Kidney (tissue), 22 donors: ENCODE measurements at places on chromosomes 16 and 17. TPM values are rescaled to one million over a fixed set of nuclear protein-coding genes. Genes with fewer than 3 reads are reported as not detected.

Gene MLKL
- total RNA-seq, result 19.4 TPM

Gene MGAT5B
- 2.3 TPM for total RNA-seq

Gene GUCY2D
- 0.19 TPM for total RNA-seq

Gene ACSM5
- total RNA-seq, result 8.6 TPM

Gene KIF2B
- not detected for total RNA-seq

Gene HOXB8
- 48.7 TPM for total RNA-seq

GRCh38 chr17:10067446-10068143, 130.8 kb downstream of the GAS7 start:
- no peaks in the 10 kb centered on the region for H3K36me3 ChIP-seq
- H3K4me1 ChIP-seq, result no peaks in the 10 kb centered on the region
- no peak overlapping the region for H3K4me3 ChIP-seq
- no peak for DNase-seq
- H3K27me3 ChIP-seq, result no peaks in the 10 kb centered on the region

- no peak overlapping the region for H3K27ac ChIP-seq
- no peak overlapping the region for H3K4me3 ChIP-seq
- peak; percentile 29 for DNase-seq
- peaks cover 15% of the 10 kb centered on the region for H3K4me1 ChIP-seq
Measured at GRCh38 chr17:27613433-27613832, 17.6 kb upstream of the LGALS9 start.

DNA sequence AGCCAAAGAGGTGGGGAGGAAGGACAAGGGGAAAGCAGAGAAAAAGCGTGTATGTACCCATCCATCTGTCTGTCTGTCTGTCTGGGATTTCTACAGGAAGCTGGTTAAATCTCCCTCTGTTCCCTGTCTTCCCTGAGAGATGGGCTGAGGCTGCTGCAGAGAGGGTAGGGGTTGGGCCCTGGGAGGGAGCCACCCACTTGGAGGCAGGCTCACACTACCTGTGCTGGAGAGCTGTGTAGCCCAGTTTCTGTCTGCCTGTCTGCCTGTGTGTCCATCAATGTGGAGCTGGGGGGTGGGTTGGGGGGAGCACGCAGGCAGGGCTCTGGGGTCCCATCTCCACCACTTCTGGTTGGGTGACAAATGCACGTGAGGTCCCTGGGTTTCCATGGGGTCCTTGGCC, 18.6 kb upstream of the C17orf113 start:
- DNase-seq, result no peak
- H3K27ac ChIP-seq, result no peak overlapping the region
- H3K4me1 ChIP-seq, result no peaks in the 10 kb centered on the region
- H3K27me3 ChIP-seq, result no peaks in the 10 kb centered on the region
- no peaks in the 10 kb centered on the region for H3K36me3 ChIP-seq

DNA sequence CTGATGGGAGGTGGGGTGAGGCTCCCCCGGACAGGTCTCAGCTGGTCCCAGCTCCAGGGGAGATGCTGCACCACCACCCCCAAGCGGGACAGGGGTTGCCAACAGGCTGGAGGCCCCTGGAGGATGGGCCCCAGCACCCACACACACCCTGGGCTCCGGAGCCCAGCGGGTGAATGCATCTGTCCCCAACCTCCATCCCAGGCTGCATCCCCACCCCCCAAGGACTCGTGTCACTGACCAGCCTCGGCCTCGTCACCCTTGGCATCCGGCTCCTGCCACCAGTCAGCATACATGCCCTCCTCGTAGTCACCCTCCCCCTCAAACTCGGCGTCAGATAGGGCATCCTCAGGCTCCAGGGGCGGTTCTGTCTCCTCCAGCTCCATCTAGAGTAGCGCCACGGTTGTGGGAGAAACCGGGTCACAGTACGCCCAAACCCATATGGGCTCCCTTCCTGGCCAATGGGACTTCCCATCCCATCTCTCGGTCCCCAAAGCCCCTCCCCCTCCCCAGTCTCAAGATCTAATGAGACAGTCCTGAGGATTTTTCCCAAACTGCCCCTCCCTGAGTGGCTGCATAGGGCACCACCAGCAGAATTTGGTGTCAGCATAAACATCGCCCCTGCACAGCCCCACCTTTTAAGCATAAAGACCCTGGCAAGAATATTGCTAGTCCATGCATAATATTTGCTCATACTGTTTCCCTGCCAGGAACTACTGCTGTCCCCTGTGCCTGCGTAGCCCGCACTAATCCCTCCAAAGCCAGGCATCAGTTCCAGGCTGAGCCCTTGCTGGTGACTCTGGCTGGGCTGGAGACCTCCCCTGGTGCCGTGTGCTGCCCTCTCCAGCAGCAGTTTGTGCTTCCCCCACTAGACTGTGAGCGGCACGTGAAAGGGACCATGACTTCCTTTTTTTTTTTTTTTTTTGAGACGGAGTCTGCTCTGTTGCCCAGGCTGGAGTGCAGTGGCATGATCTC, 8.4 kb downstream of the P3H4 start:
- no peaks in the 10 kb centered on the region for H3K27me3 ChIP-seq
- no peaks in the 10 kb centered on the region for H3K4me1 ChIP-seq

- H3K27ac ChIP-seq, result no peak overlapping the region
- no peak for DNase-seq
- H3K4me3 ChIP-seq, result peak overlapping the region; percentile 59
- no peaks in the 10 kb centered on the region for H3K4me1 ChIP-seq
- H3K36me3 ChIP-seq, result peaks cover 2% of the 10 kb centered on the region
- no peaks in the 10 kb centered on the region for H3K27me3 ChIP-seq
Measured at GRCh38 chr17:42982266-42982665, 1.9 kb downstream of the RUNDC1 start.

GRCh38 chr16:19116711-19117449, 3.1 kb downstream of the ITPRIPL2 start:
- no peaks in the 10 kb centered on the region for H3K4me1 ChIP-seq
- no peak overlapping the region for H3K4me3 ChIP-seq
- DNase-seq, result no peak
- H3K36me3 ChIP-seq, result no peaks in the 10 kb centered on the region
- H3K27me3 ChIP-seq, result no peaks in the 10 kb centered on the region

GRCh38 chr16:57687363-57687929, 7.2 kb upstream of the DRC7 start:
- no peak for DNase-seq
- H3K27ac ChIP-seq, result no peak overlapping the region
- no peak overlapping the region for H3K4me3 ChIP-seq
- no peaks in the 10 kb centered on the region for H3K4me1 ChIP-seq
- no peaks in the 10 kb centered on the region for H3K27me3 ChIP-seq

- H3K36me3 ChIP-seq, result no peaks in the 10 kb centered on the region
- H3K4me3 ChIP-seq, result no peak overlapping the region
- DNase-seq, result peak; percentile 17
- peaks cover 32% of the 10 kb centered on the region for H3K27me3 ChIP-seq
Measured at GRCh38 chr17:49990921-49991320, 4.1 kb downstream of the DLX3 start.

DNA sequence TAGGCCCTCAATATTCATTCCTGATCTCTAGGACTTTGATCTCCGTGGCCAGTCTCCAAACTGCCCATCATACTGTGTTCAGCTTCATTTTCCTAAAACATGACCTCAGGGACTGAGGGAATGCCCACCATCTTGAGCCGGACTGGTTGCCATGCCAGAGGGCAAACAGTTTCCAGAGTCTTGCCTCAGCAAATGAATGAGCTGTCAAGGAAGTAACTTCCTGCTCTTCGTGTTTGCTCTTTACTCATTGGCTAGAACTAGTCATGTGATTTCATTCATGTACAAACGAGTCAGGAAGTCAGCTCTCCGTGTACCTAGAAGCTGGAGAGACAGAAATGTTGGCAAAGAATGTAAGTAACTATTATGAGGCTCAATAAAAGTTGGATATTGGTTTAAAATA, 50.2 kb downstream of the ANKFN1 start:
- H3K27me3 ChIP-seq, result no peaks in the 10 kb centered on the region
- no peaks in the 10 kb centered on the region for H3K4me1 ChIP-seq
- no peak overlapping the region for H3K4me3 ChIP-seq
